ENCODE measurements at places on chromosomes 3 and 15. TPM values are rescaled to one million over a fixed set of nuclear protein-coding genes. Genes with fewer than 3 reads are reported as not detected.

KNG1 gene
- total RNA-seq, result not detected

DENND4A gene
- 9.4 TPM for total RNA-seq

RHOV gene
- total RNA-seq, result not detected

SEMA3F gene
- total RNA-seq, result 26.8 TPM

C3orf49 gene
- total RNA-seq, result not detected

WDR76 gene
- total RNA-seq, result 0.51 TPM

CFAP20DC gene
- 5.4 TPM for total RNA-seq

PLA1A gene
- total RNA-seq, result not detected

TNFSF10 gene
- total RNA-seq, result not detected

TRPM1 gene
- not detected for total RNA-seq

KLHL40 gene
- 0.17 TPM for total RNA-seq

FOXL2NB gene
- total RNA-seq, result not detected

RAD51 gene
- 1.2 TPM for total RNA-seq

MPI gene
- total RNA-seq, result 83.4 TPM

FBXW12 gene
- total RNA-seq, result not detected

ATXN7 gene
- 8.9 TPM for total RNA-seq

NDN gene
- total RNA-seq, result 201 TPM

AKAP13 gene
- 32.7 TPM for total RNA-seq
